Caco-2 (cell line): ENCODE measurements at places on chromosomes 3 and 15.

DNA sequence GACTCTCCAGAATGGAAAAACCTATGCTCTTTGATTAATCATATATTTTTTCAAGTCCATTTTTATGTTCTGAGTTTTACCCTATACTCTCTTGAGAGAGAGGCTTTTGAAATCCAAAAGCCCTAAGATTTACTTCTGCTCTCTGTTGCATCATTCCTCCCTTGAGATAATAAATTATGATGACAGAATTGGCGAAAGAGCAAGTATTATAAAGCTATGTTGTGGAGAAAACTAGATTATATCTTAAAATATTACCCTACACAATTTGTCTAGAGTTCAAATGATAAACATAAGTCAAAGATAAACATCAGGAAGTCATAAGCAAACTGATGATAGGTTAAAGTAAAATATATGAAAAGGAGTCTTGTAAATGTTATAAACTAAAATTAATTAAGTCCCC, 293.4 kb upstream of the MME start:
- no peaks in the 10 kb centered on the region for H3K36me3 ChIP-seq
- no peaks in the 10 kb centered on the region for H3K27me3 ChIP-seq
- H3K4me3 ChIP-seq: no peak overlapping the region
- no peak overlapping the region for H3K27ac ChIP-seq
- no peaks in the 10 kb centered on the region for H3K4me1 ChIP-seq
- DNase-seq: no peak

DNA sequence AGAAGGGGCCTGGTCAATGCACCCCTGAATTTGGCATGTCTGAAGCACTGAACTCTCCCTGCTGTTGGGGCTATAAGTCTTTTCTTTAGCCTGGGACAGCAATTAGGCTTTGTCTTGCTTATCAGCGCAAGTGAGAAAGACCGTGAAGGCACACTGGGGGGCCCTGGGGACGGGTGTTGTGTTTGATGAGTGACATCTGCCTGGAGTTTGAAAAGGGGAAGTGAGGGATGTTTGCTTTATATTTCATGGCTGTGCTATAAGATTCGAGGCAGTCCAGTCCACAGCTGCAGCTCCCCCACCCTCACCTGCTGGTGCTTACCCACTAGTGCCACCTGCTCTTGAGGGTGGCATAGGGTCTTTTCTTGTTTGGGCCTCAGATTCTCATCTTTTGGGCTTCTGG, 44.8 kb downstream of the CEMIP start:
- no peak for DNase-seq
- no peak overlapping the region for H3K4me3 ChIP-seq
- H3K36me3 ChIP-seq: no peaks in the 10 kb centered on the region
- H3K27ac ChIP-seq: no peak overlapping the region
- H3K27me3 ChIP-seq: no peaks in the 10 kb centered on the region
- H3K4me1 ChIP-seq: no peaks in the 10 kb centered on the region

DNA sequence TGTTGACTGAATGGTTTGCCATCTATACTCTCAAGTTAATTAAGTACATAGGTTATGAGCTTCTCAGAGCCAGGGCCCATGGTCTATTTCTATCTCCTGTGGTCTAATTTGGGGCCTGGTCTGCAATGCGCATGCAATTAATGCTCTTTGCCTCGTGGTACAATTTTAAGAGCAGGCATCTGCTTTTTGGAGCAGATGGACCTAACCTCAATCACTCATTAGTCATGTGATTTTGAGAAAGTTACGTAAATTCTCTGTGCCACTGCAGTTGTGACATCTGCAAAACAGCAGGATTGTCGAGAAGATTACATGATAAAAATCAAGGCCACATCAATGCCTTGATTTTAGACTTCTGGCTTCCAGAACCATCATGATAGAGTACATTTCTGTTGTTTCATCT, 543.7 kb upstream of the ADAMTS9 start:
- no peak overlapping the region for H3K27ac ChIP-seq
- no peaks in the 10 kb centered on the region for H3K36me3 ChIP-seq
- H3K27me3 ChIP-seq: no peaks in the 10 kb centered on the region
- H3K4me1 ChIP-seq: no peaks in the 10 kb centered on the region
- no peak overlapping the region for H3K4me3 ChIP-seq

GRCh38 chr3:116441652-116442051, 3.6 kb downstream of the LSAMP start:
- no peaks in the 10 kb centered on the region for H3K27me3 ChIP-seq
- H3K27ac ChIP-seq: no peak overlapping the region
- H3K4me1 ChIP-seq: no peaks in the 10 kb centered on the region
- H3K4me3 ChIP-seq: no peak overlapping the region
- H3K36me3 ChIP-seq: no peaks in the 10 kb centered on the region

GRCh38 chr3:111715911-111716523, 120.9 kb upstream of the ZBED2 start:
- H3K4me3 ChIP-seq: no peak overlapping the region
- no peaks in the 10 kb centered on the region for H3K4me1 ChIP-seq
- no peaks in the 10 kb centered on the region for H3K36me3 ChIP-seq
- peak; percentile 66 for DNase-seq
- no peaks in the 10 kb centered on the region for H3K27me3 ChIP-seq

- no peak overlapping the region for H3K27ac ChIP-seq
- no peaks in the 10 kb centered on the region for H3K27me3 ChIP-seq
- no peaks in the 10 kb centered on the region for H3K4me1 ChIP-seq
- no peak for DNase-seq
- H3K36me3 ChIP-seq: no peaks in the 10 kb centered on the region
- H3K4me3 ChIP-seq: no peak overlapping the region
Observed at GRCh38 chr3:62604298-62604697, 230.9 kb upstream of the FEZF2 start.

DNA sequence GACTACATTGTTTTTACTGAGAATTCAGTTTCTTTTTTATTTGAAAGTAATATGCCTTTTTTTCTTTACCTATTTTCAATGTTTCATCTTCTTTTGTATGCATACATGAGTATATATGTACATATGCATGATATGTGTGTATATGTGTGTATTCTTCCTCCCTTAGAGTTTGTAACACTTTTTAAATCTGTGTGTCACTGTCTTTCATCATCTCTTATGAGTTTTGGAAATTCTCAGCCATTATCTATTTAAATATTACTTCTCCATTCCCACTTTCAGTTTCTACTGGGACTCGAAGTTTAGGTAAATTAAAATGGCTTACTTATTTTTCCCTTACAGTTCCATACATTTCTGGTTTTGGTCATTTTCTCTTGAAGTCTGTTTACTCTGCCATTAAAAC, 754.1 kb downstream of the GRM7 start:
- H3K27me3 ChIP-seq: no peaks in the 10 kb centered on the region
- no peak overlapping the region for H3K4me3 ChIP-seq
- H3K36me3 ChIP-seq: no peaks in the 10 kb centered on the region
- H3K4me1 ChIP-seq: no peaks in the 10 kb centered on the region

GRCh38 chr3:45792036-45792435, 4.3 kb downstream of the SLC6A20 start:
- DNase-seq: no peak
- no peaks in the 10 kb centered on the region; the same call in 1 of the 2 replicates for H3K36me3 ChIP-seq
- H3K27me3 ChIP-seq: no peaks in the 10 kb centered on the region
- no peak overlapping the region for H3K4me3 ChIP-seq
- H3K4me1 ChIP-seq: no peaks in the 10 kb centered on the region

DNA sequence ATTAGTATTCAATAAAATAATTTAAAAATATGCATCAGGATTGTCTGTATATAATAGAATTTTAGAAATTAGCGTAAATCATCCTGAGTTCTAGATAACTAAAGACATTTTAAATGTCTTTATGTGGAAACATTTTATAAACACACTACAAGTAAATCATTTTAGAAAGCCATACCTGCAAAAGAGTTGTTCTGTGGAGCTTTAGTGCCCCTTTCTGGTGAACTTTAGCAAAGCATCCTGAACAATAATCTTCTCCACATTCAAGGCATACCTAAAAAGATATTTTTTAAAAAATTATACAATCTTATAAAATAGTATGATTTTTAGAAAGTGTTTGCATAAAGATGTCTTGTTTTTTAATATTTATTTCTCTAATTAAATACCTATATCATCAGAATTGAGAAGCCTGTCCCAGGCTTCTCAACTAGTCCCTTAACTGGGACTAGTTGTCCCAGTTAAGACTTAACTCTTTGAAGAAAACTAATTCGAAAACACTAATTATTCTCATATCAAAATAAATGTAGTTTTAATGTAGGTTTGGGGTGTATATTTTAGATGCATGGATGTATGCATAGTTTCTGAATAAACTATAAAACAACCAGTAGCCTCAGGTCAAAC, 29.7 kb downstream of the ZBBX start:
- DNase-seq: peak; percentile 11
- no peaks in the 10 kb centered on the region for H3K4me1 ChIP-seq
- no peak overlapping the region for H3K27ac ChIP-seq
- H3K4me3 ChIP-seq: no peak overlapping the region
- no peaks in the 10 kb centered on the region for H3K36me3 ChIP-seq

DNA sequence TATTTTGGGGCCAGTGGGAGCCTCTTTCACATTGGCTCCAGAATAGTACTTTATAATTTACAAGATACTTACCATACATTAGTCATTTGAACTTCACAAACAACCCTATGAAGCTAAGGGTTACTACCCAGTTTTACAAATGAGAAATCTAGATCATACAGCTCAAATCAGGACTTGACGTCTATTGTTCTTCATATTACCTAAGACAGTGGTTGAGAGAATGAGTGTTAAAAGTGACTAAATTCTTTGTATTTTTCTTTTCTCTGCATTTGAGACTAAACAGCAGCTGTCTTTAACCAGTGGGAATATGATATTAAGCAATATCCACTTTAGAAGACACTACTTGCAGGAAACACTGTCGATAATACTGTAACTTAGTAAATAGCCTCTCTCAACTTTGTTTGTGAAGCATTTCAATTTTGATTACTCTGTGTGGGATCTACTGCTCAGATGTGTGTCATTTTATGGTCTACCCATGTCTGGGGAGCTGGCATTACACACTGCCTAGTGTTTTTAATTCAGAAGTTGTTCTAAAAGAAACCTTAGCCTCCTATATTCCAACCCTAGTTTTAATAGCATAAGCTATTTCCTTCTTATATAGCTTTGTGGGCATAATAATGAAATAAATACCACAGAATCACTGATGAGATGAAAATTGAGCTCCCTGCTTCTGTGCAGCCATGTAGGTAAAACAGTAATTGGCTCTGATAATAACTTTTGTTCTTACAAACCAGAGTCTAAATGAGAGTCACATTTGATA, 45.9 kb downstream of the IQCH start:
- no peaks in the 10 kb centered on the region for H3K36me3 ChIP-seq
- no peak overlapping the region for H3K27ac ChIP-seq
- DNase-seq: no peak
- H3K27me3 ChIP-seq: no peaks in the 10 kb centered on the region
- no peak overlapping the region for H3K4me3 ChIP-seq

- no peaks in the 10 kb centered on the region; the same call in 1 of the 2 replicates for H3K27me3 ChIP-seq
- H3K36me3 ChIP-seq: no peaks in the 10 kb centered on the region
- DNase-seq: no peak
- no peaks in the 10 kb centered on the region for H3K4me1 ChIP-seq
Observed at GRCh38 chr15:81312790-81313543, 11.0 kb downstream of the STARD5 start.

- no peak overlapping the region for H3K4me3 ChIP-seq
- H3K27ac ChIP-seq: no peak overlapping the region
- no peaks in the 10 kb centered on the region for H3K36me3 ChIP-seq
Observed at GRCh38 chr15:97459771-97460170, 500.7 kb upstream of the ARRDC4 start.

- no peak overlapping the region for H3K27ac ChIP-seq
- H3K36me3 ChIP-seq: no peaks in the 10 kb centered on the region
- DNase-seq: no peak
- H3K4me1 ChIP-seq: no peaks in the 10 kb centered on the region
Observed at GRCh38 chr15:87843312-87843711, 413.2 kb downstream of the NTRK3 start.

DNA sequence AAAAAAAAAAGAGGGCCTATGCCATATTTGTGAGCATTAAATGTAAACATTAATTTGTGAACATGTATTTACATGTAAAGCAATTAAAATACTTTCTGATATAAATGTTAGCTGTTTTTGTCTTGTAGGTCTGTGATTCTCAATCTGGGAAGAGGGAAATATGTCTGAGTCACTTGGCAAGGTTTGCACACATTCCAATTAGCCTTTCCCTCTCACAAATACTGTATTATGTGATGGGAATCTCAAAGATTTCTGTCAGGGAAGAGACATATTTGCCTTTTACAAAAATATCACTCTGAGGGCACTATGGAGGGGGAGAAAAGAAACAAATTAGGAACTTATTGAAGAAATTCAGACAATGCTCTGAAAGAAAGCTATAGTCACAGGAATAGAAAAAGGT, 483.6 kb downstream of the GBE1 start:
- H3K4me1 ChIP-seq: peaks cover 34% of the 10 kb centered on the region
- H3K27ac ChIP-seq: peak overlapping the region; percentile 65
- no peaks in the 10 kb centered on the region for H3K36me3 ChIP-seq
- no peak overlapping the region for H3K4me3 ChIP-seq
- no peaks in the 10 kb centered on the region for H3K27me3 ChIP-seq
- DNase-seq: no peak

- no peaks in the 10 kb centered on the region; the same call in 1 of the 2 replicates for H3K36me3 ChIP-seq
- no peak overlapping the region for H3K27ac ChIP-seq
- no peaks in the 10 kb centered on the region for H3K27me3 ChIP-seq
- no peaks in the 10 kb centered on the region for H3K4me1 ChIP-seq
Observed at GRCh38 chr15:63727542-63727941, 106.2 kb downstream of the HERC1 start.

DNA sequence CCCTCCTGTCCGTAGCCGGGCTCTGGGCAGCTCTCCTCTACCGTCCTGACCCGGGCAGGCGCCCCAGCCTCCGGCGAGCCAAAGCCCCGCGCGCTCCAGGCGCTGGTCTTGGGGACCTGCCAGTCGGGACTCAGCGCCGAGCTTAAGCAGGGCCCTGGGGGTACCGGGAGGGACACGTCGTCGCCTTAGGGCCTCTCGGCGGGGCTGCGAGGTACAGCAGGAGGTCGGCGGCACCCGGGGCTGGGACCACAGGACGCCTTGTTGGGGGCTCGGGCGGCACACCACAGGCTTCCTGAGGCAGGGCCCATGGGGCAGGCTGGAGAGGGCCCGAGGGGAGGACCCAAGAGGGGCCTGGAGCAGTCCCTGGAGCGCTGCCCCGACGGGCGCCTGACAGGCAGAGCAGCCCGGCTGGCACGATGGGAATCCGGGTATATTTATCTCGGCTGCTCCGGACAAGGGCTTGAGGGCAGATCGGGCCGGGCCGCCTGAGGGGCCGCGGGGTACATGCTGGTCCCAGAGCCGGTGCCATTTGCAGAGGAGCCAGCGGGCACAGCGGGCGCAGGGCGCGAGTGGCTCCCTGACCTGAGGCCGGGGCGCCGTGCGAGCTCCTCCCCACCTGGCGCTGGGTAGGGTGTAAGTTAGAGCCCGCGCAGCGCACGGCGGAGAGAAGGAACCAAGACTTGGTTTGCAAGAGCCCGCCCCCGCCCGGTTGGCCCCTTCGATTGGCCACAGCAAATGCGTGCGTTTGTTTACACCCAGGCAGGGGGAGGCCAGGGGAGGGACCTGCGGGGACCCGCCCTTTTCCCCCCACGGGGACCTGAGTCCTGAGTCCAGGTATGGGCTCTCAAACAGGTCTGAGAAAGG, 574 bp downstream of the SLC38A3 start:
- H3K27me3 ChIP-seq: no peaks in the 10 kb centered on the region
- peak overlapping the region; percentile 87 for H3K4me3 ChIP-seq
- DNase-seq: peak; percentile 30
- peaks cover 25% of the 10 kb centered on the region for H3K4me1 ChIP-seq
- H3K36me3 ChIP-seq: no peaks in the 10 kb centered on the region

GRCh38 chr15:51348688-51349087, 7.2 kb downstream of the GLDN start:
- H3K4me3 ChIP-seq: no peak overlapping the region
- no peaks in the 10 kb centered on the region for H3K36me3 ChIP-seq
- no peak overlapping the region for H3K27ac ChIP-seq
- no peak for DNase-seq
- H3K27me3 ChIP-seq: no peaks in the 10 kb centered on the region
